RKO (cell line): ENCODE measurements at places on chromosomes 5 and 9.

GRCh38 chr9:2163231-2163885 lies 148.2 kb downstream of the SMARCA2 start:
- DNase-seq: no peak

DNA sequence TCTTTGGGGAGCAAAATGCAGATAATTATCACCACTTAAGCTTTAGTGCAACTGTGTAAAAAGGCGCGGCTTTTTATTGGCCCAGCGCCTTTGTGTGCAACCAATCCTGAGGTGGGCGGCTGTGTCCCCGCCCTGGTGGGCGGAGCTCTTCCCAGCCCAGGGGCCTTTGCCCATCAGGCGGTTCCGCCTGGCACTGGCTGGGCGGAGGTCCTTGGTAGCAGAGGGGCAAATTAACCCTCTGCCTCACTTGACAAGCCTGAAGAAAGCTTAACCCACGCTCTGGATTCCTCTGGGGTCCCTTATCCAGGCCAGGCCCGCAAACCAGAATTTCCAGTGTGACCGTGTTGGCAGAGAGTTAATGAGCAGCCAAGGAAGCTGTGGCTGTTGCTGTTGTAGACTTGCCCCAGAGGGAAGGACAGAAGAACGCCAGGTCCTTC lies 12.8 kb upstream of the NIPAL4 start:
- no peak for DNase-seq

DNA sequence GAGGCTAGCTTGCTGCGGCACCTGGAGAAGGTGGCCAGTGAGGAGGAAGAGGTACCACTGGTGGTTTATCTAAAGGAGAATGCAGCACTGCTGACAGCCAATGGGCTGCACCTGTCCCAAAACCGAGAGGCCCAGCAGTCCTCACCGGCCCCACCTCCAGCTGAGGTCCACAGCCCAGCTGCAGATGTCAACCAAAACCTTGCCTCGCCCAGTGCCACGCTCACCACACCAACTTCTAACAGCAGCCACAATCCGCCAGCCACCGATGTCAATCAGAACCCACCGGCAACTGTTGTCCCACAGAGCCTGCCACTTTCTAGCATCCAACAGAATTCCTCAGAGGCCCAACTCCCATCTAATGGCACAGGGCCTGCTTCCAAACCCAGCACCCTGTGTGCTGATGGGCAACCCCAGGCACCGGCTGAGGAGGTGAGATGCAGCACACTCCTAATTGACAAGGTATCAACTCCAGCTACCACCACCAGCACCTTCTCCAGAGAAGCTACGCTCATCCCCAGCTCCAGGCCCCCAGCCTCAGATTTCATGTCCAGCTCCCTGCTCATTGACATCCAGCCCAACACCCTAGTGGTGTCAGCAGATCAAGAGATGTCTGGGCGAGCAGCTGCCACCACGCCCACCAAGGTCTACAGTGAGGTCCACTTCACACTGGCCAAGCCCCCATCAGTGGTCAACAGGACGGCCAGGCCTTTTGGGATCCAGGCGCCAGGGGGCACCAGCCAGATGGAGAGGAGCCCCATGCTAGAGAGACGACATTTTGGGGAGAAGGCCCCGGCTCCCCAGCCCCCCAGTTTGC lies 8.0 kb downstream of the SYNPO start:
- DNase-seq: no peak

- no peak for DNase-seq
Measured at GRCh38 chr5:73903169-73903568, 277.2 kb downstream of the ARHGEF28 start.

GRCh38 chr9:124308606-124309491 lies 51.1 kb downstream of the NEK6 start:
- no peak for DNase-seq

DNA sequence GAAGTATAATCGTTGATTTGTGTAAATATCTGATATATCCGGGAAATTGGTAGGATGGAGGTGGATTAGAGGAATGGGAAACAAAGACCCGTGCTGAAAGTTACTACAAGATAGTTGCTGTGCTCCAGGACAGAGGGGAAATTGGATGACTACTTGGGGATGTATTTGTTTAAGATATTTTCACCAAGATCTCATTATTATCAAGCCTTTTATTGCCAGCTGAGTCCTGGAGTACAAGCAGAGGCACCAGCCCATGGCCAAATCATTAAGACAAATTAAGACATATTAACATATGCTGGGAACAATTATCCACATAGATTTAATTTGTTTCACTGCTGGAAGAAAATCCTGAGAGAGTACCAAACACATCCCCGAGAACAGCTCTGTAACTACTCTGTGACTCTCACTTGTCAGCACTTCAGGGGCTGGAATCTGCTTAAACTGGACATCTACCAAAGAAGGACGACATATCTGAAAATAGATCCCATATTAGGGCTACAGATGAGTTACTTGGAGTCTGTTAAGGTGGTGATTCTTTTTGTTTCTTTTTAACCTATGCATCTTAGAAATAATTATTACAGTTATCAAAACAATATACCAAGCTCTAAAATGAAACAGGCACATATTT lies 68.2 kb downstream of the SLC1A1 start:
- DNase-seq: no peak

GRCh38 chr5:60323596-60323995 lies 376.4 kb downstream of the DEPDC1B start:
- no peak for DNase-seq

DNA sequence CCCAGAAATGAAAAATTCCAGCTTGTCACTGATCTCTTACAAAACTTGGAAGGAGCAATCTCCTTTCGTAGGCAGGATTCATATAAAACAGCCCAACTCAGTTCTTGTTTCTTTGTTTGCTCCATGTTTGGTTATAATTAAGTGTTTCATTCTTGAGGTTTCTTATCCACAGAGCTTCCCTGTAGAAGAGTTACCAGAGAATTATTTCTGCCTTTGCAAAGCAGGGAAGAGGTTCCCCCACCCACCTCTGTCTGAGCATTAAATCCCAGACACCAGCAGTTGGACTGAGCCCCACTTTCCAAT lies 34.1 kb upstream of the RAI14 start:
- DNase-seq: no peak

DNA sequence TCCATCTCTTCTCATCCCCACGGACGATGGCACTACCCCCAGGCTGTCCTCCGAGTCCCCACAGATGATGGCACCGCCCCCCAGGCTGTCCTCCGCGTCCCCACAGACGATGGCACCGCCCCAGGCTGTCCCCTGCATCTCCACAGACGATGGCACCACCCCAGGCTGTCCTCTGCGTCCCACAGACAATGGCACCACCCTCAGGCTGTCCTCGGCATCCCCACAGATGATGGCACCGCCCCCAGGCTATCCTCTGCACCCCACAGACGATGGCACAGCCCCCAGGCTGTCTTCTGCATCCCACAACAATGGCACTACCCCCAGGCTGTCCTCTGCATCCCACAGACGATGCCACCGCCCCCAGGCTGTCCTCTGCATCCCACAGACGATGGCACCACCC lies 57.4 kb upstream of the PTCH1 start:
- DNase-seq: no peak

- no peak for DNase-seq
Measured at GRCh38 chr9:107883496-107884124, 394.0 kb upstream of the KLF4 start.

DNA sequence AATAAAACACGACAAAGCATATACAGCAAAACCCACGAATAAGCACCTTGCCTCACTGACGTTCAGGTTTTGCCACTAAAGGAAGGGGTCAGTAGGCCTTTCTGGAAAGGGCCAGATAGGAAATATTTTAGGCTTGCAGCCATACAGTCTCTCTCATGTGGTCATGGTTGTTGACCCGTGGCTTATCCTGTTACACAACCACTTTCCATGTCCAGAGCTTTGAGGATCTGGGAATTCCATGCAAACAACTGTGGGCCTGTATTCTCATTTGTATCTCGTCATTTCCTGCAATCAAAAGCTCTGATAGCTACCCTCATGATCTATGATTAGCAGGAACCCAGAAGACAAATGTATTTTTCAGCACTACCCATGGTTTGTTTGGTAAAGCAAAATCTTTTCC lies 108.3 kb downstream of the DRD1 start:
- no peak for DNase-seq

DNA sequence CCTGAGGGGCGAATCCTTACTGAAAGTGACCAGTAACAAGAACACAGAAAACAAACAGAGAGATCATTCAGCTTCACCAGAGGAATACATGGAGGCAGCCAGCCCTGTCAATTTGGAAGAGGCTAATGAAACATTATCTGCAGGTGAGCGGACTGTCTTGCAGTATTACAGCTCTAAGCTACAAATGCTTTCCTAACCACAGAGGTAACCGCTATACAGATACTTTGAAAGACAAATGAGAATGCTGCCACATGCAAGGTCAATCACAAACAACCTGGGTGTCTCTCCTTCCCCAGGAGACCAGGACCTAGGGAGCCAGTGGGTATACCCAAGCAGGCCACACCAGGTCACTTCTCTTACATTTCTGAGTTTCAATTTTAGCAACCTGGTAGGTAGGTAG lies 30.2 kb downstream of the EFNA5 start:
- DNase-seq: no peak

DNA sequence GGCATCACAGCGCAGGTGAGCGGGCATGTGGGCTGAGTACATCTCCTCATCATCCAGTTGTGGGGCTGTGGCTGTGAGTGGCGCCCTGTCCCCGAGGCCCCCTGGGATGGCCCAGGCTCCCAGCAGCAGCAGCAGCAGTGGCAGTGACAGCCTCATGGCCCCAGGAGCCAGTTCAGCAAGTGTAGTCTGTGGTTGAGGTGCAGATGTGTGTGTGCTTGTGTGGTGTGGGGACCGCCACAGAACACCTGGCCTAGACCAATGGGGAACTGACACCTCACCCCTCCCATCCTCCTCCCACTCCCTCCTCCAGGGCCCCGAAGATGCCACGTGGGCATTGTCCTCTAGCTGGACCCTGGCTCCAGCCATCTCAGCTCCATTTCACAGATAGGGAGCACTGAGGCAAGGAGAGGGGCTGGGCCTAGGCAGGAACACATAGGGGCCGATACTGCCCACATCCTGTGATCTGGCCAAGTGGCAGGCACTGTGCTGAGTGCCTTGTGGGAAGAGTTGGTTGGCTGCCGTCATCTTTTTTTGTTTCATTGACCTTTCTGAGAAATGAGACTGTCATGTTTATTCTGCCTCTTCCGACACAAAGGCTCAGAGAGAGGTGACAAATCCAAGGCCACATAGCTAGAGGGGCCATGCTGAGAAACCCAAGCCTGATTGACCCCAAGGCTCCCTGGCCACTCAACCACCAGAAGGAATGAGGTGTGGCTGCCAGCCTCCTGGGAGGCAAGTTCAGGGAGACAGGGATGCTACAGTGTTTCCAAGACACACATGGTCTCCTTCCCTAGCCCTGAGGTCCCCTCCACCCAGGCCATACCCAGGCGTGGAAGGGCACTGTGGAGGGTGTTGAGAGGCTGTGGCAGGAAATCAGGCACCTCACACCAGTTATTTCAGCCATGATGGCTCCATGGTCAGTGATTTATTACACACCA lies at the start of gene MZB1:
MZB1 (minus strand) TSS at position 213 of the 938 bp plus-strand sequence; CDS start at position 156, 57 bp downstream.
- DNase-seq: no peak

GRCh38 chr9:36276781-36277181 lies 18.5 kb upstream of the GNE start:
- no peak for DNase-seq

DNA sequence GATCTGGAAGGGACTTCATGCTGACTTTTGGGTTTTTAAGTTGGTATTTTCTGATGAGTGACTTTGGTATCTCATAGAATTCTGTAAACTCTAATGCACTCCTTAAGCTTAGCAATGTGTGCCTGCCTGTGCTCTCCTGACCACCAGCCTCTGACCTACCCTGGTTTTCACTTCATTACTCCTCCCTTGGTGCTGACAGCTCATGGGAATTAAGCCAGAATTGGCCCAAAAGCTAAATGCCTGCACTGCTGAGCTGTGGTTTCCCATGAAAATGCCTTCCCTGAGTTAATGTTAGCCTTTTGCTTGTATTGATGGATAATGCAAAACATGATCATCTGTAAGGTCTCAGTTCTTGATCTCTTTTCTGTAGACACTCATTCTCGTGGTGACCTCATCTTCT lies 308.0 kb downstream of the DOCK8 start:
- no peak for DNase-seq

DNA sequence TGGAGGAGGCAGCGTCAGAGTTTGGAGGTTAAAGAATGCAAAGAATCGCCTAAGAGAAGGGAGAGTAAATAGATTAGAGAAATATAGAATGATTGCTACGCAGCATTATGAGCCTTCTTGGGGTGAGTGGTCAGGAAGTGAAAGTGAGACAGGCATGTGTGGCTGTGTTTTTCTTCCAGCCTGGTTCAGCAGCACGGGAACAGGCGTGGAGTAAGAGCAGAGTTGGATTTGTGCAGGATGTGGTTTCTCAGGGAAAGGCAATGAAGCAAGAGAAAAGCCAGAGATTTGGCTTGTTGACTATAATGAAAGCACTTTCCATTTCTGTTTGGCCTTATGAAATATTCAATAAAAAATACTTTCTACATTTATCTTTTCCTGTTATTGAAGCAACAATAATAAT lies 34.3 kb upstream of the FRMD3 start:
- no peak for DNase-seq

DNA sequence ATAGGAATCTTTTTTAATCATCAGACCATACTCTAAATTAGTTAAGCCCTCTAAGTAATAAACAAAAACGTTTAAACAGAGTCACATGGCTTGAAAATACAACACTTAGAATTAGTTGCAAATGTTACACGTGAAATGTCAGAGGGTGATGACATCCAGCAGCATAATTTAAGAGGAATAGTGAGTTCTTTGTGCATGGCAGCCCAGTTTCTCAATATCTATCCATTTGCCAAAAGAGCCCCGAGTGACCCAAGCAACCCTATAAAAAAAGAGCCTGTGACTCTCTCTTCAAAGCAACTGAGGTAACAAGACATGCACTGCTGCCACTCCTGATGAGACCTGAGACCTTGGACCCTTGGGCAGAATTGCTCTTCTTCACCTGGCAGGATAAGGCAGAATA lies 96.9 kb upstream of the RASA1 start:
- DNase-seq: no peak
